ENCODE measurements at places on chromosomes 1 and 21.
A peak's percentile ranks its signal among the peaks of the same experiment; 100 is the strongest.

GRCh38 chr1:82048596-82048995, 247.9 kb downstream of the ADGRL2 start:
- DNase-seq, result no peak

GRCh38 chr1:165871311-165872067, 44.1 kb downstream of the UCK2 start:
- DNase-seq, result no peak

GRCh38 chr1:21531241-21531640, 22.0 kb downstream of the ALPL start:
- DNase-seq, result no peak

DNA sequence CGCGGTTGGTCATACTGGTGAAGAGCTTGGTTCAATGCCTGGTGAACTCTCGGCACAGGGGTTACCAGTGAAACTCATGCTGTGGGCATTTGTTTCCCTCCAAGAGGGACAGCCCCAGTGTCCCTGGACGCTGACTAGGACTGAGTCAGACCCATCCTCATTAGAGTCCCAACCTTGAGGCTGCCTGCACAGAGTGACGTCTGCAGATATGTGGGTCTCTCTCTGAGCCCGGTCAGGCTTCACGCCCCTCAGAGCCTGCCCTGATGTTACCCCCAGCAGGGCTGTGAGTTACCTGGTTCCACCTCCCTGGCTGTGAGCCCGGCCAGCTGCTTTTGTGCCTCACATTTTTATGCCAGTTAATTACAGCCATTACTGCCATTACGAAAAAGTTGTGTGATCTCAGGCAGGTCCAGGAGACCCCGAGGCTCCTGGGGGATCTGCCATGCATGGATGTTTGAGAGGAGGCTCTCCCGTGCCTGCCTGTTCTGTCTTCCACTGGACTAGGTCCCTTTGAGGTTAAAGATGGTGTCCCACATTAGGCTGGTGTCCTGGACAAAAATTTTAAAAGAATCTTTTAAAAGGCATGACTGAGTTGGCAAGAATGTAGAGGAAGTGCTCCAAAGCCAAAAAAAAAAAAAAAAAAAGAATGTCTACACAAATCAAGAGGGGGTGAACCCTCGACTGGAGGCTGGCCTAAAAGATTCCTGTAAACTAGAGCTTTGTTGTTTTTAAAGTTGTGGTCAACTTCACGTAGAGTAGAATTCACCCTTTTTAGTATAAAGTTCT, 36.6 kb upstream of the PADI1 start:
- no peak for DNase-seq

DNA sequence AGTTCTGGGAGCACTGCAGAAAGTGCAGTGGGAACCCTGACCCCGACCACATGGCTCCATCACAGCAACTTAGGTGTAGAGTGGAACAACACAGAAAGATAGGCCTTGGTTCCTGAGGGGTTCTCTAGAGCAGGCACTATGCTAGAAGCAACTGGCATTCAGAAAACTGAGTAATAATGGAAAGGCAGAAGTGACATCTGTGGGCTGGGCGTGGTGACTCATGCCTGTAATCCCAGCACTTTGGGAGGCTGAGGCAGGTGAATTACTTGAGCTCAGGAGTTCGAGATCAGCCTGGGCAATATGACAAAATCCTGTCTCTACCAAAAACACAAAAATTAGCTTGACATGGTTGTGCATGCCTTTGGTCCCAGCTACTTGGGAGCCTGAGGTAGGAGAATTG, 5.3 kb downstream of the MRPS15 start:
- DNase-seq, result no peak

DNA sequence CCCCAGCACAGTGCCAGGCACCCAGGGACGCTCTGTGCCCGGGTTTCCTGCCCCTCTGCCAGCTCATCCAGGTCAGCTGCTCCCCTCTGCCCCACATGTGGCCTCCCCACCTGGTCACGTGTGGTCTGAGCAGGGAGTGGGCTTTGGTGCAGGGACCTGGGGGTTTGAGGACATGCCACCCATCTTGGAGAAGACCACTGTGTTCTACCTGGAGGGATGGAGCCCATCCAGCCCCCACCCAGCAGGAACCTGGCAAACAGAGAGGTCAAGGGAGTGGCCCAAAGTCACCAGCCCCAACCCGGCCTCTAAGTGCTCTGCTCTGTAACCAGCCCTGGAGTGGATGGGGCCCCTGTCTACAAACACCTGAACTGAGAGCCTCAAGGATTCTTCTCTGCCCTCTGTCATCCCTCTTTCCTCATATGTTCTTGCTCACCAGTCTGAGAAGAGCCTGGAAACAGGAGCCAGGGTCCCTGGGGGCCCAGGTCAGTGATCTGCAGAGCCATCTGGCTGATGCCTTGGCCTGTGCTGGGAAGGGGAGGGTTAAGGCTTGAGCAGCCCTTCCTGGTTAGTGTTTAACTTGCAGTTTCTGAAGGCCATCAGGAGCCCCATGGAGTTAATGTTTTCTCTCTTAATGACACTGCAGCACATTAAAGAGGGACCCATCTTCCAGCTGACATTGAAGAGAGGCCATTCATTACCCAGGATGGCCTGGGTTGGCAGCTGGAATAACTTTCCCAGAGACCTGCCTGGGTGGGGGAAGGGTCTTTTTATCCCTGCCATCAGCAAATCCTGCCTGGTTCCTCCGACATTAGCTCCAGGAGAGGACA, 235.4 kb downstream of the PTPRU start:
- peak; percentile 54 for DNase-seq

DNA sequence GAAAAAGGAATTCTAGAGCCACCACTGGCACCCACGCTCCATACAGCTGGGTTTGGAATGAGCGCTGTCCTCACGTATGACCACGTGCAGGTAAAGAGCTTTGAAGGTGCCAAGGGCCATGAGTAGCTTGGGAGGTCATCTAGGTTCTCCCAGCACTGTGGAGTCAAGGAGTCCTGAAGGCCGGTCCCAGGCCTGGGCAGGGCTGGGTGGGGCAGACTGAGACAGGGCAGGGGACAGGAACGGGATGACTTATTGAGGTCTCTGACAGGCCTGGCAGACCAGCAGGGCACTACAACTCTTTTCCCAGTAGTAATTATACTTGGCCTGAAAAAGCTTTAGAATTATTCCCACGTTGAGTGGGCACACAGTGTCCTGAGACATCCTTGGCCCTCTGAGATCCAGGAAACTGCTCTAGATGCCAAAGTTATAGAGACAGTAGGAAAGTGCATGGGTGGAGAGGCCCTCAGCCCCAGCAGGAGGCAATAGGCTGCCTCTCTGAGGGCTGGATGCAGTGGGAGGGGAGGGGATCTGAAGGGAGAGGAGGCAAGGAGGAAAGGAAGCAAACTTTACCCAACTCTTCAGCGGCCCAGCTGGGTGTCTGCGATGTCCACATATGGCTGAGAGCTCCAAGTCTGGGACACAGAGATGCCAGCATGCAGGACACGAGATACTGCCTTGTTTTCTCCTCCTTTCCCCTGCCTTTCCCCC, 1.8 kb upstream of the CDA start:
- no peak for DNase-seq

- no peak for DNase-seq
Observed at GRCh38 chr1:67700220-67700619, 15.2 kb downstream of the GADD45A start.

GRCh38 chr1:242764161-242764560, 239.7 kb upstream of the PLD5 start:
- DNase-seq, result no peak

- DNase-seq, result no peak
Observed at GRCh38 chr1:86137436-86137835, 19.1 kb downstream of the COL24A1 start.

DNA sequence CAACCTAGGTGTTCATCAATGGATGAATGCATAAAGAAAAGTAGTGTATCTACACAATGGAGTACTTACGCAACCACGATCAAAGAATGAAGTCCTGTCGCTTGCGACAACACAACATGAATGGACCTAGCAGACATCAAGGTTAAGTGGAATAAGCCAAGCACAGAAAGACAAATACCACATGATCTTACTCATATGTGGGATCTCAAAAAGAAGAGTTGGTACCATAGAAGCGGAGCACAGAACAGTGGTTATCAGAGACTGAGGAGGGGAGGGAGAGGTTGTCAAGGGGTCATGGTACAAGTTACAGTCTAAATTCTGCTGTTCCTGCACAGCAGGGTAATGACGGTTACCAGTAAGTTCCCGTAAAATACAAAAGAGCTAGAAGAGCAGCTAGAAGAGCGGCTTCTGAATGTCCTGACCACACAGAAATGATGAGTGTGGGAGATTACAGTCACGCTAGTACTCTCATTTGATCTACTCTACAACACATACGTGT, 36.7 kb downstream of the NPHP4 start:
- DNase-seq, result no peak

DNA sequence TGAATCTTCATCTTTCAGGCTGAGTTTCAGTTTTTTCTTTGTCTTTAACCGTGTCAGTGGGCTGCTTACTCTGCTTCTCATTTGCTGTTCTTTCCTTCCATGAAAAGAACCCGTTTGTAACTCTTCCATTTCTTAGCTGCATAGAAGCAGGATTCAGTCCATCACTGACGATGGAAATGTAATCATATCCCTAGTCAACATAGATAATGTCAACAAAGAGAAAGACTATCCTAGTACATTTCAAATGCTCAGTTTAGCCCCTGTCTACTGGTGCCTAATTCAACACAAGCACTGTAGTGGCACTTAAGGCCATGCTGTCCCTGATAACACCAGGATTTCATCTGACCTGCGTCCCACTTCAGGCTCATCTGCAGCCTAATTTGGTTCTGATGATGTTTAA, 376 bp downstream of the GBP1 start:
- no peak for DNase-seq

DNA sequence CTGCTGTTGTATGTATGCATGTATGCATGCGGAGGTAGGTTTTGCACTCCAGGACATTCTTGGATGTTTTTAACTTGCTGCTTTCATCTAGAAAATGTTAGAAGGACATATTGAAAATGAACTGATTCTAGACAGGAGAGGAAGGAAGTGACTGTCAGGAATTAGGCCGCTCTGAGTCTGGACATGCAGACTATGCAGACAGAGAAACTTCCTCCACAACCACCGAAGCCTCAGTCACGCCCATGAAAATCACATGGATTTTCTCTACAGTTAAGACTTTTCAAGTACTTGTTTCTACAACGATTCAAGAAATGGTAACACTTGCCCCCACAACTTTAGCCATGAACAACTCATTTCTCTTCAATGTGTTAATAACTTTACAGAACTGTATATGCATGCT, 211.1 kb downstream of the SMYD3 start:
- no peak for DNase-seq

DNA sequence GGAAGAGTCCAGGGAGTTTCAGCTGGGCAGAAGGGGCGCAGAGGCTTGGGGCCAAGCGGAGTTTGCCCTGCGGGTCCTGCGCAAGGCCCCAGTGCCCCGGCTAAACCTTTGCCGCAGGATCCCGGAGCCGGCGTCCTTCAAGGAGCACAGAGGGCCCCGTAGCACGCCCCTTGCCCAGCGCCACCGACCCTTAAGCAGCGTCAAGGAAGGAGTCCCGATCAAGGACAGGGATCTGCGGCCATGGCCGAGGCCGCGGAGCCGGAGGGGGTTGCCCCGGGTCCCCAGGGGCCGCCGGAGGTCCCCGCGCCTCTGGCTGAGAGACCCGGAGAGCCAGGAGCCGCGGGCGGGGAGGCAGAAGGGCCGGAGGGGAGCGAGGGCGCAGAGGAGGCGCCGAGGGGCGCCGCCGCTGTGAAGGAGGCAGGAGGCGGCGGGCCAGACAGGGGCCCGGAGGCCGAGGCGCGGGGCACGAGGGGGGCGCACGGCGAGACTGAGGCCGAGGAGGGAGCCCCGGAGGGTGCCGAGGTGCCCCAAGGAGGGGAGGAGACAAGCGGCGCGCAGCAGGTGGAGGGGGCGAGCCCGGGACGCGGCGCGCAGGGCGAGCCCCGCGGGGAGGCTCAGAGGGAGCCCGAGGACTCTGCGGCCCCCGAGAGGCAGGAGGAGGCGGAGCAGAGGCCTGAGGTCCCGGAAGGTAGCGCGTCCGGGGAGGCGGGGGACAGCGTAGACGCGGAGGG, 520 bp downstream of the CLIC6 start:
- DNase-seq, result peak; percentile 47

DNA sequence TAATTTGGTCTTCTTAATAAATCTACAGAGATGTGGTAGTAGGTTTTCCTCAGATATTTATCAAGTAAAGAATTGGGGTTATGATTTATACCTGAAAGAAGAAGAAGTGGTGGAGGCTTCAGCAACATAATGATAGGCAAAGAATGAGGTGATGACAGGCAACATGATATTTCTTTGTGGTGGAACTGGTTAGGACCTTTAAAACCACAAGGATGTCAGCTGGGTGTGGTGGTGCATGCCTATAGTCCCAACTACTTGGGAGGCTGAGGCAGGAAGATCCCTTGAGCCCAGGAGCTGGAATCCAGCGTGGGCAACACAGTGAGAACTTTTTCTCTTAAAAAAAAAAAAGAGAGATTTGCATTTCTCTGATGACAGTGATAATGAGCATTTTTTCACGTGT, 34.1 kb upstream of the COL11A1 start:
- DNase-seq, result no peak

GRCh38 chr1:161994175-161994668, 29.4 kb downstream of the OLFML2B start:
- no peak for DNase-seq

- no peak for DNase-seq
Observed at GRCh38 chr1:18653916-18654315, 23.3 kb downstream of the PAX7 start.

DNA sequence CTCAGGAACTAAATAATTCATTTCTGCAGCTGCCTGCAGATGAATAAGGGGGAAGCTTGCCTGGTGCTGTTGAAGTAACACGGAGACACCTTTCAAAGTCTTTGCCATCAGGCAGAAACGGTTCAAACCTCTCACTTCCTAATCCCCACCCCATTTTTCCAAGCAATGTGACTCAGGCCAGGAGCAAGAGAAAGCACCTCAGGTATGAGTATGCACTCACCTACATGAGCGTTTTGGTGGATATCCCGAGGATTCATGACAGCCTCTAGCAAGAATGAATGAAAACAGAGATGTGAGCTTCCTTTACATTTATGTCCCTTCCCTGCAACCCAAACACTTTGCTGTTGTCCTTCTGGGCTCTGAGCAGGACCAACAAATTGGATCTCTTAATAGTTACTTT, 63.4 kb upstream of the LAX1 start:
- no peak for DNase-seq

DNA sequence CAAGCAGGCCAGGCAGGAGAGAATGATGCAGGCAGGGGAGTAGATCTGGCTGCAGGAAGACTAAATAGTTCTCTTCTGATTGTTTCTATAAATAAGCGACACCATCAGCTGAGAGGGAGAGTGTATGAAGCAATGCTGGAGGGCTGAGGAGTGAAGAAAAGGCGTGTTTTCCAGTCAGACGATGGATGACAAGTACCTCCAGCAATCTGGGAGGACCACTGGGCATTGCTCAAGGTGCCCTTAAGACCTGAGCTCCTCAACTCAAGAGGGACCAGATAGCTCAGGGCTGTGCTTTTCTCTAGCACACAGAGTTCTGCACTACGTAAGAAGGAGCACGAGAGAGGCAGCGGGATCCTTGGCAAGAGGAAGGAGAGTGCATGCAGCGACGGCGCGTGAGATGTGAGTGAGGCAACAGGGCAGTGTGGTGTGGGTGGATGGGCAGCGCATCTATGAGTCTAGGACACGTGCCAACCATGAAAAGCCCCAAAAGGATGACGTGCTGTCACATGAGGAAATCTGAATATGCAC, 36.0 kb downstream of the PABPC4 start:
- no peak for DNase-seq

Measured in nephron progenitor cell (in vitro differentiated cells).